ENCODE measurements at places on chromosomes 6 and 20.

DNA sequence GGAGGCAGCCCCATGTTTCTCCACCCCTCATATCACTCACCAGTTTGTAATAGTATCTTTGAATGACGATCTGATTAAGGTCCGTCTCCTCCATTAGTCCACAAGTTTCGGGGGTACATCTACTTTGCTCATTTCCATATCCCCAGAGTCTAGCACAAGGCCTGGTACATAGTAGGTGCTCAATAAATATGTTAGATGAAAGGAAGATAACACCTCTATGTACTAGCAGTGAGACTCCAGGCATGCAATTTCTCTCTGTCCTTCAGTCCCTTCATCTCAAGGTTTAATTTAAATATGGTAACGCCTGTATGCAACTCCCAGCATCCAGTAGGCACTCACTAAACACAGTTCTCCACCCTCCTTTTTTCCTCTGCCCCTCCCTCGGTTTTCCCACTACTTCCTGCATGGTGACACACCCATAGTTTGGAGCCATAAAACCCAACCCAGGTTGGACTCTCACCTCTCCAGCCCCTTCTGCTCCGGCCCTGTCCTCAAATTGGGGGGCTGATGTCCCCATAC lies 461 bp upstream of the HNF4A start:
- no peak for DNase-seq

- peak; percentile 1 for DNase-seq
Measured at GRCh38 chr6:123515715-123516114, 121.0 kb downstream of the TRDN start.

DNA sequence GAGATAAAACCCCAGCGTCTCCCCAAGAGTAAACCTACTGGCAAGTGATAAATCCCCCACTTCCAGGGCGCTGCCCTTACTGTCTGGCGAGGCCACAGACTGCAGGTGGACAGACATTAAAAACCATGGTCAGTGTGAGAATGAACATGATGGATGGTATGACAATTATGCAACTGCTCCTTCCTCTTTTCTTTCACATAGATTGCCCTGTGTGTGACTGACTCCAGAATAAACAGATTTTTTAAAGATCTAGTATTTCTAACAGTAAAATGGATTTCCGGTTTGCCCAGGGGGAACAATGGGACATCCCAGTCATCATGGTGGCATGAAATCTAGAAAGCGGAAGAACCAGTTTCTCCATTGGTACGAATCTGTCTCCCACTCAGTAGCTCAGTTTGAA lies 153.7 kb downstream of the FOXC1 start:
- no peak for DNase-seq

DNA sequence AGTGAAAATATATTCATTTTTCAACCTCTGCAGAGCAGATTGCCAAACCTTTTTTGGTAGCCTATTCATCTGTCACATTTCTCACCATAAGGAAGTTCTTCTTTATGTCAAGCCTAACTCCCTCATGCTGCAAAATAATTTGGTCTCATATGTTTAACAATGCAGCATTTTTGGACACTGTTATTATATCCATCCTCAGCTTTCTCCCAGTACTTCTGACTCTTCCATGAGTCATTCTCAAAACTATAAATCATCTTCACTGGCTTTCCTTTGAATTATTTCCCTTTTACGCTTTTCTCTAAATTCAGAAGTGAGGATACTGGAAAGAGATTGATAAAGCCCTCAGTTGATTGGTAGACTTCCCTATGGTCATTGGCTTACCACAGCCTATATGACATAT lies 192.2 kb downstream of the TPBG start:
- DNase-seq, result no peak

DNA sequence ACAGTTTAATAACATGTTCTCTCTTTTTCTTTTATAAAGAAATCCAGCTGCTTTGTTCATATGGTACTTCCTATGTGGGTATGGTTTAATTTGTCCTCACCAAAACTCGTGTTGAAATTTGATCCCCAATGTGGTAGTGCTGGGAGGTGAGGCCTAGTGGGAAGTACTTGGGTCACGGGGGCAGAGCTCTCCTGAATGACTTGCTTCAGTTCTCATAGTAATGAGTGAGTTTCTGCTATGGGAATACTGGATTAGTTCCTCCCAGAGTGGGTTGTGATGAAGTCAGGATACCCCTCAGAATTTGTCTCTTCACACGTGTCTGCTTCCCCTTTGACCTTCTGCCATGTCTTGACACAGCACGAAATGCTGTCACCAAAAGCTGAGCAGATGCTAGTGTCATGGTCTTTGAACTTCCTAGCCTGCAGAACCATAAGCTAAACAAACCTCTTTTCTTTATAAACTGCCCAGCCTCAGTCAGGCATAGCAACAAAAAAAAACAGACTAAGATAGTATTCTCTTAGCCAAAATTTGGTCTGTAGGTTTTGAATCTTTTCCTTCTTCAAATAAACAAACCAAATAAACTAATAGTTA lies 87.8 kb upstream of the HS3ST5 start:
- DNase-seq, result no peak

DNA sequence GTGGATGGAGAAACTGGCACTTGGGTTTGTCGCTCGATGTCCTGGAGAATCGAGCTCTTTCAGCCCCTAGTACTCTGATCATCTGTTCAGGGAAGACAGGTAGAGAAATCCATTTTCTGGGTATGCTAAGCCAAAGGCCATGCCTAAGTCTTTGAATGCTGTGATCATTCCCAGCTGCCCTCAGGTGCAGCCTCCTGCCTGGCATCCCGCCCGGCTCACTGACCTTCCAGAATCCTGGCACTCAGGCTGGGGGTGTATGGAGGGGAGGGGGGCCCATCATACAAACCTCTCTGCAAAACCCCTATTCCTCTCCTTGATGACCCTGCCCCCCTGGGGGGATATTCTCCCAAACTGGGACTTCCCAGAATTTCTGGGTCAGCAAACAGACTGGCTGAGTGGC lies 28.6 kb downstream of the C20orf203 start:
- DNase-seq, result no peak

- no peak for DNase-seq
Measured at GRCh38 chr20:37254114-37254878, 7.3 kb downstream of the GHRH start.

GRCh38 chr20:46992640-46993035 lies 98.0 kb downstream of the EYA2 start:
- no peak for DNase-seq

DNA sequence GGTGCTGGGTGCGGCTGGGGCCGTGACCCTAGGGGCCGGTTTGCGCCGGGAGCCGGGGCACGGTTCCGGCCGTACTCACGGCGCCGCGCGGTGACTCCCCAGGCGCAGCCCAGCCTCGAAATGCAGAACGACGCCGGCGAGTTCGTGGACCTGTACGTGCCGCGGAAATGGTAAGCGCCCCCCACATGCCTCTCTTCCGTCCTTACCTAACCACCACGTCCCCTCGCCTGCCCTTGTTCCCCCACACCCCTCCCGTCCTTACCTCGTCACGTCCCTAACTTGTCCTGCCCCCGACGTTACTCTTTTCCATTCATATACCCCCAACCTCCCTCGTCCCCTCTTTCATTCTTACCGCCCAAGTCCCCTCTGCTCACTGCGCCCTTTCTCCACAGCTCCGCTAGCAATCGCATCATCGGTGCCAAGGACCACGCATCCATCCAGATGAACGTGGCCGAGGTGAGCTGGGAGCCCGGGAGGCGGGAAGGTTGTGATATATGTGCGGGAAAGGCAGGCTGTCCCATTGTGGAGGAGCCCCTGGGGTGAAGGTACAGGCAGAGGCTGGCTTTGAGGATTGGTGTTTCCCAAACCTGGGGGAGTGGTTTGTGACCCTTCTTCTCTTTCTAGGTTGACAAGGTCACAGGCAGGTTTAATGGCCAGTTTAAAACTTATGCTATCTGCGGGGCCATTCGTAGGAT lies 463 bp downstream of the RPS21 start:
- DNase-seq, result no peak

DNA sequence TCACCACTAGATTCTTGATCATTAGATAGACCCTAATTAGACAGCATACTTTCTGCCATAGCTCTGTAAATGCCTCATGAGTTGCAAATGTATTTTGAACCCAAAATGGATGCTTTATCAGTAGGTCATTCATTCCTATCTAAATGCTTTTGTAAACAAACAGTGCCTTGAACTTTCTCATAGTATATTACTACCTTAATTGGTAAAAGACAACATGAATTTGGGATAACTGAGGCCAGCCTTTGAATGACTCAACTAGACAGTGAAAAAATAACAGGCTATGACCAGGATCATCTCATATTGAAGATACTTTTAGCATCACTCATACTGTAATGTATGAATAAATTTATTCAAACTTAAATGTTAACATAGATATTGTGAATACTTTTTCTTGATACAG lies 37.0 kb upstream of the PRL start:
- DNase-seq, result no peak

DNA sequence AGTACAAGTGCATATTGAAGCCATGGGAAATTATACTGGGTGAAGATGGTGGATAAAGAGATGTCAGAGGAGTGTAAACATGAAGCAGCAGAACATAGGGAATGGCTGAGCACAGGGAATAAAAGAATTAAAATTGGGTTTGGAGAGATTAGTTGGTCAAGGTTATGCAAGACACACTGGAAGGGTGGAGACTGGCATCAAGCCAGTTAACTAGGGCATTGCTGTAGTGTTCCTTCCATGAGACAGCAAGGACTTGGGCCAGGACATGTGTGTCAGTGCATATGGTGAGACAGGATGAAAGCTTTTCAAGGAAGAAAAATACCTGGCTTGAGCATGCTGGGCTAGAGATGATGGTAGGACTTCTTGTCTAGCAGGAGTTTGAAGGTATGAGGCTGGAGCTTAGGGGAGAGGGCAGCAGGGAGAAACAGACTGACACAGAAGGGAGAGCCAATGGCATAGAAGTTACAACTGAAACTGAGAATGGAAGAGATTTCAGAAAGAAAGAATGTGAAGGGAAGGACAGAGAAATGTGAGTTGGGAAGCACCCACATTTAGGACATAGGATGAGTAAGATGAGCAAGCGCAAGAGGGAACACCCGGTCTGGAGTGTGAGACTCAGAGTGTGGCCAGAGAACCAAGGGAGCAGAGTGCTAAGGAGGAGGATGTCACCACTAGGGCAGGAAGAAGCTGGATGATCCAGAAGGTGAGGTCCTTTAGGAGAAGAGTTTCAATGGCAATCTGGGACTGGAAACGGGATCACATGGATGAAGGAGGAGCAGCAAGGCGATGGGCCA lies 14.5 kb upstream of the TMEM170B start:
- no peak for DNase-seq

Measured in fibroblast of the conjunctiva (primary cell).